ENCODE measurements at places on chromosomes 11 and 22.

GRCh38 chr22:26406118-26406517 is 22.9 kb upstream of the ASPHD2 start:
- no peak for DNase-seq

DNA sequence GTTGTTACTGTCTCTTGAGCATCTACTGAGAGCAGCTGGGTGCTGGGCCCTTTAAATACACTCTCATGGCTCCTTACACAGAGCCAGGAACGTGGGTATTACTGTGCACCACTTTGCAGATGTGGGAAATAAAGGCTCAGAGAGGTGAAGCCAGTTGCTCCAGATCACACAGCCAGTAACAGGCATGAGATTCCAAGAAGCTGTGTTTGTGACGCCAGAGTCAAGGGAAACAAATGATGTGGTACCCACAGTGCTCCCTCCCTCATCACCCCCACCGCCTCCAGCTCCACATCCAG is 1.4 kb upstream of the PRDM11 start:
- DNase-seq, result no peak

DNA sequence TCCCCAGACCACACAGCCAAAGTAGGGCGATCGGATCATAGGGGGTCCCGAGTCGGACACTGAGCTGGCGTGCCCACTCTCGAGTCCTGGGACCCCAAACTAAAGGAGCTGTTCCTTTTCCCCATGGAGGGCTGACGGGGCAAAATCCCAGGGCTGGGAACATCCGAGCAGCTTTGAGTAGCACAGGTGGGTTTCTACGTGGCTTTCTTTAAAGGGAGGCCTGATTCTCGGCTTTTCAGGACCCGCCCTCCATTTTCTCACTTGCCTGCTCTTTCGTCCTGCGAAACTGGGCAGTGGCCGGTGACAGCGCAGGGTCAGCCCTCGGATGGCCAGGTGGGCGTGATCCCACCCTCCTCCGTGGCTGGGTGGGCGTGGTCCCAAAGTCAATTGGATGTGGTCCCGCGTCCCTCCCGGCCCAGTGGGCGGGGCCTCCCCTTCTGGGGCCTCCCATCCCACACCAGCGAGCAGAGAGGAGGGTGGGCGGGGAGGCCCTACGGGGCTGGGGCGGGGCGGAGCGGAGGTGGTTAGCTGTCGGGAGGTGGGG is 17.5 kb upstream of the TXNRD2 start:
- no peak for DNase-seq

GRCh38 chr11:12461516-12461915 is 84.1 kb downstream of the PARVA start:
- no peak for DNase-seq

DNA sequence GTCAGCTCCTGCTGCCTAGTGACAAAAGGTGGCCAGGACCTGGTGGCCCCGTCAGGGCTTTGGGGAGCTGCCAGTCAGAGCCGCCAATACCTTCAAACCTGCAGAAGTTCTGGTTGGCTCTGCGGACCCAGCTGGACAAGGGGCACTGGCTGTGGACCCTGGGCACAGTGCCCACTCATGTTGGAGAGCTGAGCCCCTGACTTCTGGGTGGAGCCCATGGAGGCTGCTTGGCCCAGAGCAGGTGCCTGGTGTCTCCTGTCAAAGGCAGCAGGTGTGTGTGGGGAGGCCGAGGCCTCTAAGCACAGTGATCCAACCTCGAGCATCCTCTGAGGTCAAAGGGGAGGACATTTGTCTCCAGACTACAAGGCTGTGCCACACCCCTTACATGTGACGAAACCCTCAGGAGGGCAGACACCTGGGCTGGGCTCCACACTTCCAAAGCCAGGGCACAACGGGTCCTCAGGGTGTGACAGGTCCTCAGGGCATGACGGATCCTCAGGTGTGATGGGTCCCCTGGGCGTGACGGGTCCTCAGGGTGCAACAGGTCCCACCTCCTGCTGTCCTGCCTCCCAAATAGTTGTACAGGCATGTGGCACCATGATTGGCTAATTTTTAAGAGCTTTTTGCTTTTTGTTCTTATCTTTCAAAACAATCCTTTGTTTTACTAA is 37.0 kb downstream of the MUC2 start:
- no peak for DNase-seq

GRCh38 chr11:65781152-65781961 is 581 bp upstream of the AP5B1 start:
- DNase-seq, result no peak

- no peak for DNase-seq
These were observed 77.7 kb downstream of the STIM1 start for GRCh38 chr11:3933165-3933628.

- no peak for DNase-seq
These were observed 16.9 kb downstream of the GAB2 start for GRCh38 chr11:78400702-78401101.

GRCh38 chr11:112174789-112175598 is at the start of gene BCO2:
TSS of gene BCO2 (plus strand) at chr11:112175512. CDS start at chr11:112175602, 90 bp downstream.
- DNase-seq, result peak; percentile 43

DNA sequence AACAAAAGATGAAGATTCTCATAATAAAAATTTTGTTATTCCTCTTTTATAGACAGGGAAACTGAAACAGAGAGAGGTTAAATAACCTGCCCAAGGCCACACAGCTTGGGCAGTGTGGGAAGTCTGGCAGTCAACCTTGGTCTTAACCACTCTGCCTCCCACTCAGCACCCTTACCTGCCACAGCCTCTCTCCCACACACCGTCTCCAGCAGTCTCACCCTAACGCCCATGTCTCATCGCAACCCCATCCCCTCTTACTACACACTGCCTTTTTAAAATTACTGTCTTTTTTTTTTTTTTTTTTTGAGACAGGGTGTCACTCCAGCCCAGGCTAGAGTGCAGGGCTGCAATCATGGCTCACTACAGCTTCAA is 25.0 kb downstream of the ARRB1 start:
- no peak for DNase-seq

- DNase-seq, result no peak
These were observed 36.9 kb upstream of the PRR5 start for GRCh38 chr22:44665115-44665514.

GRCh38 chr22:23547818-23548500 is 32.1 kb downstream of the IGLL1 start:
- DNase-seq, result no peak

DNA sequence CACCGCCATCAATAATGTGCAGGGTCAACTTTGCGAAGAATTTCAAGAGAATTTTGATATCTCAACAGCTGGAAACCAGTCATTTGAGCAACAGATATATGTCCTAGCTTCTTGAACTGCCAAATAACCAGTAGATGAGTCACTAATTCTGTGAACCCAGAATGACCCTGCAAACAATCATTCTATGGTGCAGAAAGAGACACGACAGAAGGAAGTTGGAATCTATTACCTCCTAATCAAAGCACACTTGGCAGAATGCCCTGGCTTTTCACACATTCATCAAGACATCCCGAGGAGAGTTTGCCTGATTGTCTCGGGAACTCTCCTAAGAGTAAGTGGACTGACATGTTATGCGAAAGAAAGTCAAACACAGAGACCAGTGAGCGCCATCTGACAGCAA is 621.1 kb downstream of the OPCML start:
- no peak for DNase-seq
